Panc1 (cell line): ENCODE measurements at places on chromosomes 7 and 10.
A peak's percentile ranks its signal among the peaks of the same experiment; 100 is the strongest.

DNA sequence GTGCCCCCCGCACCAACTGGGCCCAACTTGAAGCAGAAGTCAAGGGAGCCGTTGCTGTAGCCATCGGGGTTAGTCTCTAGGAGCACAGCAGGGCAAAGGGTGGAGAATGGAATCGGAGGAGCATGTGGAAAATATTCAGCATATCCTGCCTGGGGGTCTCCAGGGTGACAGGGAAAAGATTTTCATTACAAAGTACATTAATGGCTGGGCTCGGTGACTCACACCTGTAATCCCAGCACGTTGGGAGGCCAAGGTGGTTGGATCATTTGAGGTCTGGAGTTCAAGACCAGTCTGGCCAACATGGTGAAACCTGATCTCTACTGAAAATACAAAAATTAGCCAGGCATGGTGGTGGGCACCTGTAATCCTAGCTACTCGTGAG is 53.8 kb upstream of the ABLIM1 start:
- H3K4me1 ChIP-seq, result peaks cover 95% of the 10 kb centered on the region
- no peaks in the 10 kb centered on the region for H3K27me3 ChIP-seq
- no peak overlapping the region for H3K4me3 ChIP-seq
- no peaks in the 10 kb centered on the region for H3K36me3 ChIP-seq

DNA sequence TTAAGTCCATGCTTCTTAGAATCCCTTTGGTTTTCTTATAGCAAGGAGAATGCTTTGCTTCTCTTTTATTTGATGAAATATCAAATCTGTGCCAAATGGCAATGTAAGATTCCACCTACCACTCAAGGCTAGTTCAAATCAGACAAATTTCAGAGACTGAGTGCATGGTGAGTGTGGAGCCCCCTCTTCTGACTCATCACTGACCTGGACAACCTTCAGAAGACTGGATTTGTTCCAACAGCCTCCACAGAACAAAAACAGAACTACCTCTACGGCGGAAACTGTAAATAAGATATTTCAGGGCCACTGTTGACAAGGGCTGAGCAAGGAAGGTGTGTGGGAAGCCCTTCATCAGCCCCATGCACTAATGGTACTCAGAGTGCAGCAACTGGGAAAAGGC is 21.1 kb downstream of the NCAPG2 start:
- H3K27ac ChIP-seq, result no peak overlapping the region
- H3K4me1 ChIP-seq, result no peaks in the 10 kb centered on the region
- no peaks in the 10 kb centered on the region for H3K27me3 ChIP-seq
- H3K4me3 ChIP-seq, result no peak overlapping the region
- H3K36me3 ChIP-seq, result peaks cover 40% of the 10 kb centered on the region
- DNase-seq, result no peak

DNA sequence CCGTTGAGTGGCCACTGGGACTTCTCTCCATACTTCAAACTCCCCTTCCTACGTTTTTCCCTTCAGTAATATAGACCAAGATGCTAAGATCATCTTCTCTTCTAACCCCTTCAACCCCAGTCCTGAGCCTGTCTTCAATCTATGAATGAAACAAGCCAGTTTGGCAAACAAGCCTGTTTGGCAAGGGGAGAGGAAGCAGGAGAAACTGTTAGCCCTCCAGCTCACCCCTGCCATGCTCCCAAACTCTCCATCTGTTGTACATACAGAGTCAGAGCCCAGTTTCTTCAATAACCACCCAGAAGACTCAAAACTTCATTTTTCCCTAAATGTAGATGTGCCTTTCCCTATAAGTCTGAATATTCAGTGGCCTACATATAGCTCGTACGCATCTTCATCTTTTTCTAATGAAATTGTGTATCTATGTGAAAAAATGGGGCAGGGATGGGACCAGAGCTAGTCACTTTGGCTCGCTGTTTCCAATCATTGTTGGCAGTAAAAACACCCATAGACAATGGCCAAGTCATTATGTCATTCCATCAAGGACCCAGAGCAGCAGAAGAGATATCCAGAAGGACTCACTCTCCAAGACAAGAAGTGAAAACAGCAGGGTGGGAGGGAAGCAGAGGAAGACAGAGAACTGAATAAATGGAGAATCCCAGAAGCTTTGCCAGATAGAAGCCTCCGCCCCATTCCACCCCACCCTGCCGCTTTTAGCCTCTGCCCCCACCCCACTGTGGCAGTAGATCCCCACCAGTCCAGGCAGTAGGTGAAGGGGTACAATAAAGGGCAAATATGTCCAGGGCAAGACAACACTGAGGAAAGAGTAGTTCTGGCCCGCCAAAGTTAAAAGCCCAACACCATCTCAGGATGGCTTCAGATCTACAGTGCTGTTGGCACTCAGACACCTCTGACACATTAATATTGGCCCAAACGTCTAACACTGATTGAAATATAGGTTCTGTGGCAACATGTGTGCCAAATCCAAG is 87.3 kb downstream of the DOCK4 start:
- H3K4me3 ChIP-seq, result no peak overlapping the region
- DNase-seq, result no peak
- no peaks in the 10 kb centered on the region for H3K4me1 ChIP-seq

- DNase-seq, result no peak
- H3K27ac ChIP-seq, result no peak overlapping the region
- H3K4me1 ChIP-seq, result peaks cover 20% of the 10 kb centered on the region
- no peaks in the 10 kb centered on the region for H3K36me3 ChIP-seq
Measured at GRCh38 chr10:132595854-132596253, 58.3 kb downstream of the INPP5A start.

- no peak overlapping the region for H3K27ac ChIP-seq
- H3K36me3 ChIP-seq, result no peaks in the 10 kb centered on the region
- no peaks in the 10 kb centered on the region for H3K4me1 ChIP-seq
- peaks cover 10% of the 10 kb centered on the region for H3K27me3 ChIP-seq
- H3K4me3 ChIP-seq, result no peak overlapping the region
- no peak for DNase-seq
Measured at GRCh38 chr10:104642658-104643302, 1.7 kb downstream of the SORCS3 start.

DNA sequence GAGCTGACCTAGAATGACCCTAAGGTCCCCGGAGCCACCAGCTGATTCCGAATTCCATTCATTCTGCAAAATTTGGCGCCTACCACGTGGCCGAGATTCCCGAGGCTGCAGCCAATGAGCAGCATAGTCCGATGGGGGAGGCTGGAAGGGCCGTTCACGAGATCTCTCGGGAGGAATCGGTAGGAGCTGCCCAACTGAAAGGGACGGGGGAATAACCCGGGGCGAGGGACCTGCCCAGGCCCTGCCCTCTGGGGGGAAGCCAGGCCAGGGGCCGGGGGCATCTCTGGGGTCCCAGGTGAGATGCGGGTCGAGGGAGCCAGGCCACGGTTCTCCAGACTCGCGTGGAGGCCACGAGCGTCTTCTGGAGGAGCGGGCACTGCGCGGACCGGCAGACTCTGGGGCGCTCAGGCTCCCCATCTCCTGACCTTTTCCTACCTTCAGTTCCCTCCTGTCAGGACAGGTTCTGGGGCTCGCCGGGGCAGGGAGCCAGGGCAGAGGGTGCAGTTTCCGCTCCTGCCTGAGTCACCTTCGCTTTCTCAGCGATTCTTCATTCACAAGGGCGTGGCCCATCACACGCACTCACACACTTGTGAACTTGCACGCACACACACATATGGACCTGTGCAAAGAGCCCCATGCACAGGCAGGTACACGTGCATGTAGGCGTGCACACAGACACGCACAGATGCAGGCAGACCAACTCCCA is 173.4 kb downstream of the RNF216 start:
- DNase-seq, result no peak
- no peak overlapping the region for H3K4me3 ChIP-seq
- no peaks in the 10 kb centered on the region for H3K27me3 ChIP-seq

GRCh38 chr10:61758433-61758832 is 95.7 kb downstream of the CABCOCO1 start:
- peaks cover 54% of the 10 kb centered on the region for H3K4me1 ChIP-seq
- H3K27ac ChIP-seq, result peak overlapping the region; percentile 94
- H3K27me3 ChIP-seq, result no peaks in the 10 kb centered on the region
- H3K4me3 ChIP-seq, result no peak overlapping the region
- no peaks in the 10 kb centered on the region for H3K36me3 ChIP-seq

DNA sequence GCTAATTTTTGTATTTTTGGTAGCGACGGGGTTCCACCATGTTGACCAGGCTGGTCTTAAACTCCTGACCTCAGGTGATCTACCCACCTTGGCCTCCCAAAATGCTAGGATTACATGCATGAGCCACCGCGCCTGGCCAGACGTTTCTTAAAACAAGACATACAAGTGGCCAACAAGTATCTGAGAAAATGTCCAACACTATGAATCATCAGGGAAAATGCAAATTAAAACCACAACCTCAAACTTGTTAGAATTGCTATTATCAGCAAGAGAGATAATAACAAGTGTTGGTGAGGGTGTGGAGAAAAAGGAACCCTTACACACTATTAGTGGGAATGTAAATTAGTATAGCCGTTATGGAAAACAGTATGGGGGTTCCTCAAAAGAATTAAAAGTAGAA is 148.6 kb downstream of the SUGCT start:
- H3K27ac ChIP-seq, result no peak overlapping the region
- no peaks in the 10 kb centered on the region for H3K4me1 ChIP-seq
- no peaks in the 10 kb centered on the region for H3K36me3 ChIP-seq
- DNase-seq, result no peak
- no peaks in the 10 kb centered on the region for H3K27me3 ChIP-seq

- H3K27ac ChIP-seq, result no peak overlapping the region
- no peak for DNase-seq
- H3K36me3 ChIP-seq, result no peaks in the 10 kb centered on the region
- H3K4me3 ChIP-seq, result no peak overlapping the region
- H3K4me1 ChIP-seq, result no peaks in the 10 kb centered on the region
- no peaks in the 10 kb centered on the region for H3K27me3 ChIP-seq
Measured at GRCh38 chr7:145016068-145016467, 180.2 kb upstream of the TPK1 start.

- H3K4me3 ChIP-seq, result peak overlapping the region; percentile 49
- H3K4me1 ChIP-seq, result no peaks in the 10 kb centered on the region
- H3K27ac ChIP-seq, result no peak overlapping the region
- peak; percentile 79 for DNase-seq
- H3K36me3 ChIP-seq, result no peaks in the 10 kb centered on the region
- peaks cover 3% of the 10 kb centered on the region; the same call in 1 of the 2 replicates for H3K27me3 ChIP-seq
Measured at GRCh38 chr10:122565766-122566206, 5.2 kb downstream of the DMBT1 start.

DNA sequence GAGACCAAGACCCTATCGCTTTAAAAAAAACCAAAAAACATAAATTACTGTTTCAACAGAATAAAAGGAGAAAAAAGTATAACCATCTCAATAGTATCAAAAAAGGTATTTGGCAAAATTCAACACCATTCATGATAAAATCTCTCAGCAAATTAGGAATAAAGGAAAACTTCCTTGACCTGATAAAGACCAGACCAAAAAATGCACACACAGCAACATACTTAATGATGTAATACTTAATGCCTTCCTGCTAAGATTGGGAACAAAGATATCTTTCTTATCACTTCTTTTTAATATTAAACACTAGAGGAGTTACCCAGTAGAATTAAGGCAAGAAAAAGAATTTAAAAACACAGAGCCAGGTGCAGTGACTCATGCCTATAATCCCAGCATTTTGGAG is 79.3 kb downstream of the CNOT4 start:
- no peaks in the 10 kb centered on the region for H3K36me3 ChIP-seq
- no peak overlapping the region for H3K4me3 ChIP-seq
- no peaks in the 10 kb centered on the region for H3K27me3 ChIP-seq

GRCh38 chr7:122965306-122965705 is 30.2 kb downstream of the TAS2R16 start:
- no peak for DNase-seq
- H3K27me3 ChIP-seq, result no peaks in the 10 kb centered on the region
- no peaks in the 10 kb centered on the region for H3K4me1 ChIP-seq
- H3K27ac ChIP-seq, result no peak overlapping the region
- H3K36me3 ChIP-seq, result no peaks in the 10 kb centered on the region

DNA sequence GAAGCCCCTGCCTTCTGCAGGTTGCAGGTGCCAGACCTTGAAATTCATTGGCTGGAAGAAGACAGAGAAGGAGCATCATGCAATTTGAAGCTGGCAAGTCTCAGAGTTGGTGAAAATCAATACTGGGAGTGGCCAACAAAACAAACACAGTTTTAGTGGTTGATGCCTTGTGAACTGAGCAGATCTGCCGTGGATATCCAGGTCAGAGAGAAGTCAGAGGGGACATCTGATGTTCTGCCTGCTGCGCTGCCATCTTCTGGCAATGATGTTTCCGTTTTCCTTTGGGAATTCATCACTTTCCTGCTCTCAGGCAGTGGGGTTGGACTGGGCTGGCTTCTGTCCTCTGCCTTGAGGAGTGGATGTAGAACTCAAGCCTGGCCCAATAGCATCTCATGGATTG is 132.0 kb downstream of the RPS24 start:
- no peak overlapping the region for H3K27ac ChIP-seq
- no peaks in the 10 kb centered on the region for H3K4me1 ChIP-seq
- no peak for DNase-seq
- peaks cover 29% of the 10 kb centered on the region for H3K27me3 ChIP-seq
- no peaks in the 10 kb centered on the region for H3K36me3 ChIP-seq

GRCh38 chr10:5283305-5284158 is 81.2 kb upstream of the UCN3 start:
- no peaks in the 10 kb centered on the region for H3K4me1 ChIP-seq
- no peak overlapping the region for H3K4me3 ChIP-seq
- H3K27me3 ChIP-seq, result no peaks in the 10 kb centered on the region
- H3K36me3 ChIP-seq, result no peaks in the 10 kb centered on the region
- no peak for DNase-seq

- peaks cover 18% of the 10 kb centered on the region for H3K27me3 ChIP-seq
- no peak overlapping the region for H3K4me3 ChIP-seq
- no peak for DNase-seq
- no peaks in the 10 kb centered on the region for H3K4me1 ChIP-seq
- no peak overlapping the region for H3K27ac ChIP-seq
- no peaks in the 10 kb centered on the region for H3K36me3 ChIP-seq
Measured at GRCh38 chr10:62934258-62934657, 118.1 kb upstream of the EGR2 start.

GRCh38 chr7:47337531-47337930 is 244.4 kb downstream of the TNS3 start:
- peaks cover 56% of the 10 kb centered on the region for H3K36me3 ChIP-seq
- no peaks in the 10 kb centered on the region for H3K27me3 ChIP-seq
- no peak overlapping the region for H3K4me3 ChIP-seq
- no peak overlapping the region for H3K27ac ChIP-seq

DNA sequence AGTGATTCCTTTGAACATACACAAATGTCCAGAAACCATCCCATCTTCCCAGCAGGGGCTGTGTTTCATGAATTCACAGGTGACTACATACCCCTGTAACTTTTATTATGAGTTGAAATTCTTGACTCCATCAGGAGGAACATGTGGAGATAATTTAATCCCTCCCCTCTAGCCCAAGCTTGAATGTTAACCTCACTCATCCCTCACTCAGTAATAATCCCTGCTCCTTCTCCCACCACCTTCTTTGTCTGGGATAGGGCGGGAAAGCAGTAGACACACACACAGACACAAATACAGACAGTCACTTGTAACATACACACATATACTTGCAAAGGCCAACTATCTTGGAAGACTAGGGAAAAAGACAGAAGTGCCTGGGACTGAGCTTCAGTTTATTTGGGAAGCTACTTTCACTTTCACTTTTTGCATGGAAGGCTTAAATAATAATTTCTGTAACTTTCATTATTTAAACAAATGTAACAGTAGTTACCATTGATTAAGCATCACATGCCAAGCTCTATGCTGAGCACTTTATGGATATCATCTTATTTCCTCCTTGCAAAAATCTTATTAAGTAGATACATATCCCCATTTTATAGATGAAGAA is 7.3 kb downstream of the AASS start:
- no peaks in the 10 kb centered on the region for H3K4me1 ChIP-seq
- no peaks in the 10 kb centered on the region for H3K36me3 ChIP-seq
- peaks cover 5% of the 10 kb centered on the region for H3K27me3 ChIP-seq
- DNase-seq, result no peak
- H3K4me3 ChIP-seq, result peak overlapping the region; percentile 24
